B cell (primary cell): ENCODE measurements at places on chromosomes 6 and 20.

DNA sequence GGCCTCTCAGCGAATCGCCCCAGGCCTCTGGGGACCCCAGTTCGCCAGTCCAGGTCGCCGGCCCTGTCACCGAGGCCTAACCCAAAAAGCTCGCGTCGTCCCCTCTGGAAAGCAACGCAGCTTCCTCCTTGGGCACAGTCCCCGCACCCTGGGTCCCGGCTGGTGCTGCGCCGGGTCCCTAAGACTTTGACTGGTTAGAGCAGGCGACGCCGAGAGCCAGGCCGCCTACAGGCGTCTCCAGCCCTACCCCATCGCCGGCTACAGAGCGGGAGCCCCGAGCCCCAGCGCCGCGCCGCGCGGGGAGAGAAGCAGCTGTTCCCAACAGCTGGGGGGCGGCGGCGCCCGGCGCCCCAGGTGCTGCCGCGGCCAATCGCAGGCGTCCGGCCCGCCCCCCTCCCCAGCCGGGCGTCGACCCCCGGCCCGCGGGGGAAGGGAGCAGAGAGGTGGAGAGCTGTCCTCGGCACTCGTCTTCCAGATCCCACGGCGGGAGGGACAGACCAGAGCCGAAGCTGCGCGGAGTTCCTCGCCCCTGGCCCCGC is 540 bp upstream of the RBM24 start:
- DNase-seq = peak; percentile 2

GRCh38 chr20:25276533-25277050 is 28.7 kb downstream of the PYGB start:
- no peak for DNase-seq

GRCh38 chr20:60976913-60977312 is 275.1 kb upstream of the CDH4 start:
- no peak for DNase-seq

DNA sequence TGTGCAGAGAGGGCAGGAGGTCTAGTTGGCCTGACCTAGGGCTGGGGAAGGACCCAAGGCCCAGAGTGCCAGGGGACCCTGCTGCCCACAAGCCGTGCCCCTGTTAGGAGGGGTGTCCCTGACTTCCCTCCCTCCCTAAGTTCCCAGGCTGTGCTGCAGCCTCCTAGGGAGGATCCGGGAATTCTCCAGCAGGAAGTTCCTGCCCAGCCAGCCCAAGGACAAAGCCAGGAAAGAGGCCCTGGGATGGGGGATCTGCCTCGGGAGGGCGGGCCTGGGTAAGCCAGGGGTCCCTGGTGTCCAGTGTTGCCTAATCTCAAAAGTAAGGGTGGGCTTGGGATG is 9.3 kb upstream of the BAK1 start:
- no peak for DNase-seq

DNA sequence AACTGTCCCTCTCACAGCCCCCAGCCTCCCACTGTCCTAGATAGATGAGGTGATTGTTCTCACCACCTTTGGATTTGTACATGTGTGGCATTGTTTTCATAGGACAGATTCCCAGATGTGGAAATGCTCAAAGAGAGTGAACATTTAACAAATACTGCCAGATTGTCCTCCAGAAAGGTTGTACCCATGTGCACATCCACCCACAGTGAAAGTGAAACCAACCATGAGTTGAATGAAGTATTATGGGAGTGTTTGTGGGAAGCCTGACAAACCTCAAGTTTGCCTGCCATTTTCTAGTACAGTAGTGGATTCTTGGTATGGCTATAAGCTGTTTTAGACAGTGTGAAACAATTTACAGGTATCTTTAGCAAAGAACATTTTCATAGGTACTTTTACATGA is 42.7 kb downstream of the ANKRD6 start:
- DNase-seq = no peak

DNA sequence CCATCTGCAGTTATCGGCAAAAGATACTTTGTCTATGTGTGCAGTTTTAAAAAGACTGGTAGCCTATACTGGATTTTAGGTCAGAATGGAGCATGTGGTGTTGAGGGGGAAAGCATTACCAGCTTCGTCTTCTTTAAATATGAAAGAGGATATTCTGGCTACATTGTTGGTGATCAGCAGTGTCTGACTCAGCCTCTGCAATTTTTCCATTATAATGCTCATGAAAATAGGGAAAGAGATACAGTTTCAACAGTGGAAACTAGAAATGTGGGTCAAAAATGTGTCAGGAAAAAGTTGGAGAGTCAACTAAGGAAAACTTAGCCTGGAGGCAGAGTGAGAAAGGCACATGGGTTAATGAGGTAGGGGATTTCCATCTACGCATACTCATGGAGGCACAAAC is 45.2 kb downstream of the HDGFL1 start:
- no peak for DNase-seq

- DNase-seq = no peak
These were observed 133.8 kb downstream of the BTBD3 start for GRCh38 chr20:12051206-12052163.

- no peak for DNase-seq
These were observed 146.3 kb downstream of the SOX4 start for GRCh38 chr6:21739838-21740237.

- peak; percentile 18 for DNase-seq
These were observed 32.7 kb upstream of the MAP7 start for GRCh38 chr6:136582711-136583471.

DNA sequence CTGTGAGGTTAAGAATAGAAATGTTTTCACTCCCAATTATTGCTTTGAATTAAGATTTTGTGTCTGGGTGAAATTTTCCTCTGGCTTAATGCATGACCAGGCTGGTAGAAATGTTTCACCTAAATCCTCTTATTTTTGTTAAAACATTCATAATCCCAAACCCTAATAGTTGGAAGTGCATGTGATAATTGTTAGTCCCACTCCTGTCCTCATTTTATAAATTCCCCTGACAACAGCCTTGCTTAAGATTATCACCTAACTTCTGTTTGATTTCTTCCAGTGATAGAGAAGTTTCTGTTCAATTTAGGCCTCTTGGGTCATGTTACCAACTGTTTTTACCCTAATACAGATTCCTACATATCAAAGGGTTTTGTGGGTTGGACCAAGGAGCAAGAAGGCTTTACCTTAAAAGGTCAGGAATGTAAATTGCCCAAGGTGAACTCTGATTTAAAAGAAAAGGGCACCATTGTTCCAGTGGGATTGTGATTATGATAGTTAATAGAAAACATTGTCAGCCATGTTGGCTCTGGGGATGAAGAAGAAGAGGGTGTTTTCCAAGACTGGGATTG is 158.7 kb upstream of the CENPW start:
- DNase-seq = no peak

GRCh38 chr6:73803562-73804241 is 107.7 kb downstream of the CD109 start:
- DNase-seq = no peak

GRCh38 chr6:38805127-38805655 is 90.1 kb downstream of the DNAH8 start:
- DNase-seq = no peak
